Activated CD4-positive, alpha-beta memory T cell treated with anti-CD3 and anti-CD28 coated beads, Interleukin-2, amount 10 ng/mL, durations not matched to agents 7 days and 5 days (primary cell): ENCODE measurements at places on chromosomes 1 and 21.

DNA sequence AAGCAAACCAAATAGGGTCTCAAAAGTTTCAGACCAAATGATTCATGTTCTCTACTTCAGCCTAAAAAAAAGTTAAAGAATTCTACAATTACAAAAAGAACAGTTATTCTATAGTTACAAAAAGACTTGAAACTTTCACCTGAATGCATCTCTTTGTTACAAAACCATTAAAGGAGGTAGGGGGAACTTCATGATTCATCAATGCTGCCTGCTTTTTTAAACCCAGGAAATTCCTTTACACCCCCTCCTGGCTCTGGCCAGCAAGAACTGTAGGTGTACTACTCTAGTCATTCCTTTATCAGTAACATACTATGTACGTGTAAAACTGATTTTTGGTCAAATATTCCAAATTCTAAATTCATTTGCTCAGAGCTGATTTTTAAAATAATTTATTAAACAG is 5.0 kb downstream of the FAF1 start:
- no peak for DNase-seq

- no peak for DNase-seq
These were observed 28.6 kb upstream of the FCAMR start for GRCh38 chr1:206998816-206999215.

DNA sequence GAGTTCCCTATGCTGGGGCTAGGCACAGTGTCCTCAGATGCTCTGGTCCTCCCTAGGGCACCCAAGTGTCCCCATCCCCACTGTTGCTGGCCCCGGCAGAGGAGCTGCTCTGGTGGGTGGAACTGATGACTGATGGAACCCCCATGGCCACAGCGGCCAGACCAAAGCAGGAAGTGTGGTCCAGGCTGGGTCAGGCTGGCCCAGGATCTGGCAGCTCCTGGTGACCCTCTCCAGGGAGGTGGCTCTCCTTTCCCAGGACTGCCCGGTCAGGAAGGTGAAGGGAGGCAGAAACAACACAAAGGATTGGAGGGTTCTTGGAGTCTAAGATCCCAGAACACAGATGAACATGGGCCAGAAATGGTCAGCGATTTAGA is 1.1 kb downstream of the NKAIN1 start:
- no peak for DNase-seq

GRCh38 chr1:7623842-7624241 is 147.3 kb upstream of the VAMP3 start:
- no peak for DNase-seq

DNA sequence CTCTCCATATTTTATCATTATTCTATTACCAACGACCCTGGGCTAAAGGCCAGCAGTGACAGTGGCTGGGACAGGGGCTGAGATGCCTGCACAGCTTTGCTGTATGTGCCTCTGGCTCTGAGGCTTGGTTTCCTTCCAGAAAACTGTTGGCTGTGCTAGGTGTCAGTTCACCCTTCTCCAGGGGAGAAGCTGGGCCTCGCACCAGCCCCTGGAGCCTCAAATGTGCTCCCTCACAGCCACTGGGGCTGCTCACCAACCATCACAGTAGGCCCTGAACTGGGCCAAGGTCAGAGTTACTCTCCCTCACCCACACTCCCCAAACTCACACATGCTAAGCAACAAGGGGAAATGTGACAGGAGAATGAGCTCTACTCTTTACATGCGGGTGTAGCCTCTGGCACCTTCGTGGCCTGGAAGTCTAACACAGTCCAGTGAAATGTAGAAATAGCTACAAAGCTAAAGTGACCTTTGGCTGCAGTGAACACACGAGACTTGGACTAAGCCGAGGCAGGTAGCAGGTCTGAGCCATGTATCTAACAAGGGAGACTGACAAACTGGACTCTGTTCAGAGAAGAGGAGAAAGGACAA is 4.7 kb upstream of the CD160 start:
- DNase-seq = no peak

DNA sequence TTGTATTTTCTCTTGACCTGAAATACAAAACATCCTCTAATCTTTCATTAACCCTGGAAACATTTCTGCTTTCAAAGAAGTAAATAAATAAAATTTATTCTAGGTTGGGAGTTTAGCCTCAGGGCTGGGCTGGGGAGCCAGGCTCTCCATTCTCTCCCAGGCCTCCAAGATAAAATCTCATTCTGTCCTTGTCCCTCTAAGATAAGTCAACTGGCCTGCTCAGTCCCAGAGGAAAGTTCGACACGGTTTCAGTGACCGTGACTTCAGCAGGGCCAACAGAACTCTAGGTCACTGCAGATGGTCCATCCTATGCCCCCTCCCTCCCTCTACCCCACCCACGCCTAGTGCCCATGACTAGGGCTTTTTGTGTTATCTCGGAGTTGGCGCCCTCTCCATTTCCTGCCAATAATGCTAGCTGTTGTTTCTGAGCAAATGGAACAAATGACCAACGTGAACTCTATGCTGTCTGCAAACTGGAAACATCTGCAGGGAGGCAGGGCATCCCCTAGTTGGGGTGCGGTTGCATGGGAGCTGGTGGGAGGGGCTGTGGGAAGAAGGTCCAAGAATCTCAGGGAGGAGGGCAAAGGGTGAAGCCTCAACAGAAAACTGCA is 10.1 kb upstream of the ADORA3 start:
- DNase-seq = no peak

DNA sequence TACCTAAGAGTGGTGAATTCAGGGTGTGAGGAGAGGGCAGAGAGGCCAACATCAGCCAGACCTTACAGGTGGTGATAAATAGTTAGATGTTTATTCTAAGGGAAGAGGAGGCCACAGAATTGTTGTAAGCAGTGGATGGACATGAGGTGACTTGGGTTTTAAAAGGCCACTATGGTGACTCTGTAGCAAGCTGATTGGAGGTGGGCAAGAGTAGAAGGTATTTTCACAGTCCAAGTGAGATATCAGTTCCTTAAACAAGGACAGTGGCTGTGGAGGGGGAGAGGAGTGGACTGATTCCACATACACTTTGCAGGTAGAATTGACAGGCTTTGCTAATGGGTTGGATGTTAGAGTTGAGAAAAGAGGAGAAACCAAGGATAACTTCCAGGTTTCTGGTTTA is 60.8 kb upstream of the CLDN14 start:
- no peak for DNase-seq

DNA sequence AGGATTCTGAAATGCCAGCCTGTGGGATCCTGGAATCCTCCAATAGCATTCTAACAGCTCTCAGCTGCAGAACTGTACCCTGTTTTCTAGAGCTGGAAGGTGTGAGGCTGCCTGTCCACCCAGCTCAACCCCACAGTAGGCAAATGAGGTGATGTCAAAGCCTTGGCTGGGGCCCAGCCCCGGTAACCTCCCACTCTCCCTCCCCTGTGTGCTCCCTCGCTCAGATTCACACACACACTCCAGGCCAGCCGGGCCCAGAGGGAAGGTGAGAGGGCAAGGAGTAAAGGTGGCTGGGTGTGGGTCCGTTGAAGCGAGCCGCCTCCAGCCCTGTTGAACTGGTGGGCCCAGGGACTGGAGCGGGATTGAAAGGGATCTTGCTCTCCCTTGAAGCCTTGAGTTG is at the start of gene BSND:
TSS of gene BSND (plus strand) at position 257 of the 400 bp plus-strand sequence. CDS start 254 bp downstream, outside the sequence.
- no peak for DNase-seq

DNA sequence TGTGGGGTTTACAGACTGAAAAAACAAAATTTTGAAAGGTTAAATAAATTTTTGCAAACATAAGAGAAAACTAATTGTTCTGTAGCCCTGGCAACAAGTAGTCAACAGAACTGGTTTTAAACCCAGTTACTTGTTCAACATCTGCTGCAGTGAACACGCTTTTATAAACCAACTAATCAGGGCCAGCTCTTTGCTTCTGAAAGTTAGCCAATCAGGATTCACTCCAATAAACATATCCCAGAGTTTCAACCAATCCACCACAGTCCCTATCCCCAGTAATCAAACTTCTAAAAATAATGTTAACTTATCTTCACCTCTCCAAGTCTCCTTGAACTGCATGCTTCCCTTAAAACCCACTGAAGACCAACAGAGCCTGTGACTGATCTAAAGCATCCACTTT is 306.6 kb downstream of the CTH start:
- no peak for DNase-seq
